ENCODE measurements at places on chromosomes 5 and 9.

DNA sequence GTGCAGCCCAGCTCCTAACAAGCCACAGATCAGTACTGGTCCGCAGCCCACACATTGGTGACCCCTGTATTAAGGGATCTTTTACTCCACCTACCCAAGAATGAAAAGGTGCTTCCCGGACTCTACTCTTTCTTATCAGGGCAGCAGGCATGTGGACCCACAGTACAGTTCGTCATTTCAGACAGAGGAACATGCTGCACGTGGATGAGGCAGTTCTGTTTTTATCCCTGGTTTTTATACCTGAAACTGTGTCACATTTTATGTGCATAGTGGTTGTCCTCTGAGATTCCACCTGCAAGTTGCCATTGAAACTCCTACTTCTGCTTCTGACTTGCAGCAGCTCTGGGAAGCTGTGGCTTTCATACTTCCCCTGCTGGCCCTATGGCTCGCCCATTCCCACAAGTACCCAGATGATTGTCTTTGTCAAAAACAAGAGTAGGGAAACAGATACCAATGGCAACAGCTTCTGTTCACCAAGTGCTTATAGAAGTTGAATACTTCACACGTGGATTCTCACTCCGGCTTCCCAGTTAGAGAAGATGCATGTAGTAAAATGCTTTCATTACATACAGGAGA is 208.0 kb downstream of the TRIO start:
- DNase-seq, result no peak

- no peak for DNase-seq
These were observed 48.6 kb upstream of the VDAC1 start for GRCh38 chr5:134053314-134053839.

- no peak for DNase-seq
These were observed 16.7 kb upstream of the TRPC7 start for GRCh38 chr5:136382071-136382470.

DNA sequence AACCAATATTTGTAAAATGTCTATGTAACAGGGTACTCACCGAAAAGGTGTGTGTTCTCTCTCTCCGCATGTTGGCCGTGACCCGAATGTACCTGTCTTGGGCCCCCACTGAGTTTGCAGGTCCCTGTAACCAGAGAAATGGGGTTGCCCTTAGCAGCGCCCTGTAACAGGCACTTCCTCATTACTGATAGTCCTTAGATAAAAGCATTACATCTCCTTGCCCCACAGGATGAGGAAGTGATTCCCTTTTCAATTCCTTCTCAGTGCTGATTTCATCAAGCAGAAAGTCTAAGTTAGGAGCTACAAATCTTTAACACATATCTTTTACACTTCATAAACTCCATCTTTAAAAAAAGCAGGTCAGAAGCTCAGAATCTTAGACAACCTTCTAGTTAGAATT is 15.2 kb upstream of the HMHB1 start:
- no peak for DNase-seq

- peak; percentile 8 for DNase-seq
These were observed 3.9 kb upstream of the PLPP1 start for GRCh38 chr5:55538661-55539060.

- DNase-seq, result peak; percentile 74
These were observed 21.8 kb upstream of the ANKRD18A start for GRCh38 chr9:38641985-38642864.

DNA sequence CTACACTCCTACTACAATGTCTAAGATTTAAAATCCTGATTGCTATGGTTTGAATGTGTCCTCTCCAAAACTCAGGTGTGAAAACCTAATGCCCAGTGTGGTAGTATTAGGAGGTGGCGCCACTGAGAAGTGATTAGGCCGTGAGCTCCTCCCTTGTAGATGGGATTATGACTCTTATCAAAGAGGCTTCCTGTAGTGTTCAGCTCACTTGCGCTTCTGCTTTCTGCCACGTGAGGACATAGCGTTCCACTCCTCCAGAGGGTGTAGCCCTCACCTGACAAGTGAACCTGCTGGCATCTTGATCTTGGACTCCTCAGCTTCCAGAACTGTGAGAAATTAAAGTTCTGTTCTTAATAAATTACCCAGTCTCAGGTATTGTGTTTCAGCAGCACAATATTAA is 33.0 kb upstream of the WHRN start:
- DNase-seq, result no peak

- no peak for DNase-seq
These were observed 189.4 kb upstream of the DMRTA1 start for GRCh38 chr9:22257026-22257816.

DNA sequence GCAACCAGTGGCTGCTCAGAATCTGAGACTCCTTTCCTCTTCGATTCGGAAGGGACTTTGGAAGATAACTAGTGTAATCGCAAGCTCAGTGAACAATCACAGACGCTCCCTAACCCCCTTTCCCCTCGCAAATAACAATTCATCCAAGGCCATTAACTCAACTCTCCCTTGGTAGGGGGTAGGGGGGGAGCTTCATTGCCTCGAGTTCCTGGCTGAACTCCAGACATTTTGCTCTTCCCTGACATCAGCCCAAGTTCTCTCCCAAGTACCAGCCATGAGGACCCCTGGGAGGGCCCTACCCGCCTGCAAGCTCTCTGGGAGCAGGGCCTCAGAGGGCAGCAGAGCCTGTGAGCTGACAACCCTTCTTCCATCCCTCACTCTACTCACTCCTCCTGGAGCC is 8.4 kb downstream of the FAM163B start:
- DNase-seq, result no peak

DNA sequence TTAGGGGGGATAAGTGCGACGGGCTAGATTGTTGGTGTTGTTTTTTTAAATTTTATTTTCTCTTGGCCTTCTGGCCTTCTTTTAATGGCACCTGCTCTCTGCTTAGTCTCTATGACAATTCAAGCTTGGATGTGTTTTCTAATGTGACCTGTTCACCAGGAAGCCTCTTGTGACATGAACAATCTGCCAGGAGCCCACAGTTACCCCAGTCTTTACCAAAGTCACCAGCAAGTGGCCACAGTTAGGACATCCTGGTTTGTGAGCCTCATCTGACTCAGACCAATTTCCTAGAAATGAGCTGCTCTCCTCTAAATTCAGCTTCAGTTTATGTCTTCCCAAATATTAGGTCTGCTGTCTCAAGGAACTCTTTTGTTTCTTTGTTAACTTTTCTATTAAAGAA is 135.8 kb downstream of the TLE4 start:
- DNase-seq, result no peak

GRCh38 chr5:80064124-80064523 is 29.0 kb downstream of the THBS4 start:
- DNase-seq, result no peak

DNA sequence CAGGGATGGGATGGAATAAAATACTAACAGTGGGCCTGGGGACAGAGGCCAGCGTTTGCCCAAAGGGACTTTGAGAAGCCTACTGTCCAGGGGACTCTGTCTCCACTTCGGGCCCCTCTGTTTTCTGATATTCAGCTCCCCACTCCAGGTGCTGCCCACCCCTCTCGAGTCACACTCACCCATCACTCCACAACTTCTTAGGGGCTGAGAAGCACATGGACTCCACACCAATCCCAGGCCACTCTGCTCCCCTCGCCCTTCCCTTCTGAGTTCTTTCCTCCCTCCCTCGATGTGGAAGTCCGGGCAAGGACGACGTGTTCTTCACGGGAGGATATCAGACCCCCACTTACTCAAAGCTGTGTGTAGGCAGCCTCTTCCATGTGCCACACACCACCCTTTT is 124.5 kb downstream of the BARX1 start:
- no peak for DNase-seq

DNA sequence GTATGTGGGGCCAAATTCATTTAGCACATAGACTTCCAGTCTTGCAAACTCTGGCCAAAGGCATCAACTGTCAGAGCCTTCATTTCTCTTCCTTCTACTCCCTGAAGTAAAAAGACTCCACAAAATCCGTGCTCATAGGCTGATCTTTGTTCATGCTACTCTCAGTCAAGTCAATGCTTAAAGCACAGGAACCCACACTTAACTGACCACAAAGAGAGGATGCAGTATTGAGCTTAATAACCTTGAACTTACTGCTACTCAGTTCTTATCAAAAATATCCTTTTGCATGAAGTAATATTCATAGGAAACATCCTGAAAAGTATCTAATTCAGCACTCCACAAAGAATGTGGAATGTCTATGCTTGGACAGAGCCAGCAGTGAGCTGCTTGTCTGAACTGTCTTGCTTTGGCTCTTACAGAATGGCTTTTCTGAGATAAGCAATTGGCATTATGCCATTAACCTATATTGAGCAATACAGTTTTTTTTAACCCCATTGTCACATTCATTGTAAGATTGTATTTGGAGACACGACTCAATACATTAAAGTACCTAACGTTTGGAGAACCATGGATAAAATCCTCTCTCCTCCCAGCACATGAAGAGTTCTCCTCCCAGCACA is 21.7 kb downstream of the LPAR1 start:
- DNase-seq, result peak; percentile 42

- no peak for DNase-seq
These were observed 872 bp upstream of the SMIM3 start for GRCh38 chr5:150777685-150778084.

DNA sequence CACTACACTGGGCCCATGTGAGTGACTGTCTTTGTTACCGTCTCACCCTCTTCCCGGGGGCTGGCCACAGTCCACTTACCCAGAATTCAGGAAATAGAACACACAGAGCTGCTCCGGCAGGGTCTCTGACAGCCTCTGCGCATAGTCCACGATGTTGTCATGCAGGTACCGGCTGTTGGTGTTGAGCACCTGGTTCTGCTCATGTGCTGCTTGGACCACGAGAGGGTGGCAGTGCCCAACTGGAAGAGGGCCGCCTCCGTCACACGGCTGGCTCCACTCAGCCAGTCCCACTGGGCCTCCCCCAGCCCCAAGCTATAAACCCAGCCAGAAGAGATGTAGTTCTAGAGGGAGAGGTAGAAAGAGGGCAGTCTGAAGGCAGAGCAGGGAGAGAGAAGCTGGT is 2.7 kb downstream of the PHYKPL start:
- no peak for DNase-seq

DNA sequence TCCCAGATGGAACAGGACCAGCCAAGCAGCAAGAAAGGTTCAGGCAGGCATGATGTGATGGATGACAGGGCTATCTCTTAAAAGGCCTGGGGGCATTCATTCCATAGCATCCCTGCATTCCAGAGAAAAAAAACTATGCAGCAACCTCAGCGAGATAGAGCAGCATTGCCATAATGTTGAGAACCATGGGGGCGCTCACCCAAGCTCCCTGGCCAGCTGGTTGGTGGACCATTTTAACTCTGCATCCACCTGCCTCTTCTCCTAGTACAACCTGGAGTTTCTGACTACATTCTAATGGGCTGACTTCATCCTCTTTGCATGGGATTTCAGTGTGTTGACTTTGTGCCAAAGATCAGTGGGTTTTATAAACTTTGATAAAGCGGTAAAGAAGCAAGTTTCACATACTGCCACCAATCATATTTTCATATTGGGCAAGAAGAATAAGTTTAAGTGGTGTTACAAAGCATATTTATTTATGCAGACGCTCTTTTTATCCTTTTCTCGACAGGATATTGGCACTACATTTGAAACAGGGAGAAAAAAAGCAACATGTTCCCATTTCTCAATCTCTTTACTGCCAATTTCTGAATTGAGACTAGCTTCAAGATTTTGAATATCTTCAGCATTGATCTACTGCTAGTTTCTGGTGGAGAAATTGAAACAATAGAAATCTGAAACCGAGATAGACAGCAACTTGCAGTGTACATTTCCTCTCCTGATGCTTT is 378.3 kb upstream of the WWC1 start:
- DNase-seq, result peak; percentile 47

DNA sequence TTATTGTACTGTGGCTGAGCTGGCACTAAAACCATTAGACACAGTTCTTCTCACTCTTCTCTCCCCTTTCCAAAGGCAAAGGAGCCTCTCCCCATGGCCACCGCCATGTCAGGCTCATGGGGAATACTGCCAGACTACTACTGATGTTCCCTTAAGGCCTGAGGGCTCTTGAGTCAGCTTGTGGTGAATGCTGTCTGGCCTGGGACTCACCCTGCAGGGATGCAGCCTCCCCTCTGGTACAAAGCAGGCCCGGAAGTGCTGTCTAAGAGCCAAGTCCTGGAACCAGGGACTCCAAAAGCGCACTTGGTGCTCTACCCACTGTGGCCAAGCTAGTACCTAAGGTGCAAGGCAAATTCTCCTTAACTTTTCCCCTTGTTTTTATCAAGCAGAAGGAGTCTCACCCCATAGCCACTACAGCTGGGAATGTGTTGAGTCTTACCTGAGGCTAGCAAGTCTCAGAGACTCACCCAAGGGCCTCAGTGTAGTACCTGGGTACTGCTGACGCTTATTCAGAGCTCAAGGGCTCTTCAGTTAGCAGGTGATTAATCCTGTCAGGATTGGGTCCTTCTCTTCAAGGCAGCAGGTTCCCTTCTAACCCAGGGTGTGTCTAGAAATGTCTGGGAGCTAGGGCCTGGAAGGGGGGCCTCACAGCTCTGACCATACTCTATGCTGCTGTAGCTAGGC is 33.2 kb upstream of the C5orf46 start:
- peak; percentile 21 for DNase-seq

DNA sequence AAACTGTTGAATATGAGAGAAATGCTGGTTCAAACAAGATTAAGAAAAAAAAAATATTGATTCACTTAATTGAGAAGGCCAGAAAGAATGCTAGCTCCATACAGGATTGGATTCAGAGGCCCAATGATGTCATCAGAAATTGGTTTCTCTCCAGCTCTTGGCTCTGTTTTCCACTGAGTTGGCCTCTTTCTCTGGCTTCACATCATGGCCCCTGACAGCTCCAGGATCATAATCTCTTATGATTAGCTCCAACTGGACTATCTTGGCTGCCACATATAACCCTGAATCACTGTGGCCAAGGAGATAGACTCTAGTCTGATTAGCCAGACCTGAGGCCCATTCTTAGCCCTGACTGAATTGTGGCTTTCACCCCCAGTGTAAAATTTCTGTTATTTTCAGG is 244.7 kb upstream of the GRAMD2B start:
- peak; percentile 85 for DNase-seq

GRCh38 chr5:173626505-173626820 is 10.0 kb upstream of the BOD1 start:
- DNase-seq, result no peak

DNA sequence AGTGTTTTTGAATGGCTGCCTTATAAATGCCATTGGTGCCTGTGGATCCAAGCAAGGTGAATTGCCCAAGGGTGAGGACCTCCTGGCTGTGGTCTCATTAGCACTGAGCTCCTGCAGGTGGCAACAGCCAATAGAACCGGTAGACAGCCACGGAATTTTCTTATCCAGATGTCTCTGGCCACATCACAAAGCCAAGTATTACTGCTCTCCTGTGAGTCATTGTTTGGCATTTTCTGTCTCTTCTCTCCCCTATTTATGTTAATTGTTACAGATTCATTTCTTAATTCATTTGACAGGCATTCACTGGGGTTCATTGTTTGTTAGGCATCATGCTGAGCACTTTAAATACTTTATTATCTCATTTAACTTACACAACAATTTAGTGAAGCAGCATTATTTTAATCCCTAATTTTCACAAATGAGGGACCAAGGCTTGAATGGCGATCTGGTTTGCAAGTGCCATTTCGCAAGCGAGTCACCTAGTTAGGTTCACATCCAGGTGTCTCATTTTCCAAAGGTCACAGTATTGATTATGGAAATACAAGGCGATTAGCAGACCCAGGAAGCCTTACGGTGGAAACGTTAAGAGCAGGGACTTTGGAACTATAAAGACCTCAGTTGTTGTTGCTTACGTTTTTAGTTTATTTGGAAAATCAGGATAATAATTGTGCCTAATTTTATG is 58.2 kb upstream of the DPYSL3 start:
- peak; percentile 89 for DNase-seq

GRCh38 chr5:137401946-137402345 is 97.2 kb downstream of the SPOCK1 start:
- DNase-seq, result no peak

All from astrocyte of the hippocampus (primary cell).